ENCODE measurements at places on chromosomes 6 and 20. TPM values are rescaled to one million over a fixed set of nuclear protein-coding genes. Genes with fewer than 3 reads are reported as not detected.

GSTA4 gene
- 54.8 TPM for polyA plus RNA-seq

CRISP2 gene
- polyA plus RNA-seq: not detected

- no peaks in the 10 kb centered on the region for H3K36me3 ChIP-seq
- H3K4me1 ChIP-seq: peaks cover 2% of the 10 kb centered on the region
- no peaks in the 10 kb centered on the region for H3K27me3 ChIP-seq
- no peak overlapping the region for H3K27ac ChIP-seq
Observed at GRCh38 chr20:13034936-13035335, 26.2 kb downstream of the SPTLC3 start.

DNA sequence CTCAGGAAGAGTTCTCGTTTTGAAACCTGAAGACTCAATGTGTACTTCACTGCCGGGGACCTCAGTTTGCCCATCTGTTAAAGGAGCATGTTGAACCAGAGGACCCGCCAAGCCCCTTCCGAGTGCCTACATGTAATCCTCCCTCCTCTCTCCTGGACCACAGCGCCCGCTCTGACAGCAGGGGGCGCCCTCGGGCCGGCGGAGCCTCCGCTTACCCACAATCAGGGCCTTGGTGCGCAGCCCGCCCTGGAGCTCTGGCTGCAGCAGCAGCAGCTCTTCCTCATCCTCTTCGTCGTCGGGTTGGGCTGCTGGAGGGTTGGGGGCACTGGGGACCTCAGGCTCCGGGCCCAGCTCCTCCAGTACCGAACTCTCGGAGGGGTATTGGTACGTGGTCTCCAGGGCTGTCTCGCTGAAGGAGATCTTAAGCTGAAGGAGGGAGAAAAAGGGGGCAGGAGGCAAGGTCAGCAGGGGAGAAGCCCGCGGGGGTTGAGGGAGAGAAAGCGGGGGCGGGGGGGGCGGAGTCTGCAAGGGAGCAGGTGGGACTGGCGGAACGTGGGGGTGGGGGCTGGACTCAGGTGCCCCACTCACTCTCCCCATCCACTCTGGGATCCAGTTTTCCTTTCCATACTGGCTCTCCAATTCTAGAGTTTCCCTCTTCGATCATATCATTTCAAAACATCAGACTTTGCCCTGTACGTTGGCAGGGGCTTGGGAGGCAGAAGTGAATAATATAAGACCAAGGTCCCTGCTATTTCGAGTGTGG is 6.3 kb upstream of the DHX16 start:
- peak overlapping the region; percentile 99 for H3K27ac ChIP-seq
- H3K27me3 ChIP-seq: no peaks in the 10 kb centered on the region
- H3K36me3 ChIP-seq: peaks cover 21% of the 10 kb centered on the region
- H3K4me1 ChIP-seq: peaks cover 49% of the 10 kb centered on the region
- peak overlapping the region; percentile 9 for H3K4me3 ChIP-seq
- DNase-seq: peak; percentile 95

- DNase-seq: no peak
- no peaks in the 10 kb centered on the region for H3K4me1 ChIP-seq
- H3K4me3 ChIP-seq: no peak overlapping the region
- no peak overlapping the region for H3K27ac ChIP-seq
- no peaks in the 10 kb centered on the region for H3K27me3 ChIP-seq
- H3K36me3 ChIP-seq: peaks cover 8% of the 10 kb centered on the region
Observed at GRCh38 chr6:30311101-30311500, 15.6 kb upstream of the TRIM39 start.

All from stomach (tissue), 19 donors.